Immature natural killer cell (primary cell): ENCODE measurements at places on chromosomes 1 and 21. TPM values are rescaled to one million over a fixed set of nuclear protein-coding genes. Genes with fewer than 3 reads are reported as not detected.

- peaks cover 6% of the 10 kb centered on the region for H3K36me3 ChIP-seq
- no peaks in the 10 kb centered on the region for H3K4me1 ChIP-seq
- H3K4me3 ChIP-seq: no peak overlapping the region
- DNase-seq: no peak
- H3K27ac ChIP-seq: no peak overlapping the region
Measured at GRCh38 chr1:200381256-200381984, 28.4 kb downstream of the ZNF281 start.

DNA sequence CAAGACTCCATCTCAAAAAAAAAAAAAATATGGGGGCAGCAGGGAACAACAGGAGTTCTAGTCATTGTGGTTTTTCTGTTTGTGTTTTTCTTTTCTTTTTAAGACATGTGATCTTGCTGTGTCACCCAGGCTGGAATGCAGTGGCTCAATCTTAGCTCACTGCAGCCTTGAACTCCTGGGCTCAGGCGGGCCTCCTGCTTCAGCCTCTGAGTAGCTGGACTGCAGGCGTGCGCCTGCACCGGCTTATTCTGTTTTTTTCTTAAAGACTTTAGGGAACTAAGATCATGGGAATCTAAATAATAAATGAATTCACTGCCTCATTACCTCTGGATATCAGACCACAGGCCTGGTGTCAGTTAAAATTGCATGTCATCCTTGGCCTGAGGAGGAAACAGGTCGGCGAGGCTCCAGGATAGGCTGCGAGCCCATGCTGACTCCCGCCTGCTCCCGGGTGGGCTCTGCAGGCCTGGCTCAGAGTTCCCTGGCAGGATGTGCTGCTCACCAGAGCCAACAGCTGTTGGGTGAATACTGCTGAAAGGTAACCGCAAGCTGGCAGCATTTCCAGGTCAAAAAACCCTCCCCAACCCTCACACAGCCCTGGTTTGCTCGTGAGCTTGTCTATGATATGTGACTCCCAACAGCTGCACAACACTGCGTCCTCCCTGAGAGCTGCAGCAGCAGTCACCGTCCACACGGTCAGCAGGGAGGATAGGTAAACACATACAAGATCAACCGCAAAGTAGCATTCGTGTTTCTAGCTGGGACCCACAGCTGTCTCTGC, 58.1 kb downstream of the SCCPDH start:
- H3K4me1 ChIP-seq: peaks cover 17% of the 10 kb centered on the region
- H3K4me3 ChIP-seq: no peak overlapping the region
- H3K27me3 ChIP-seq: no peaks in the 10 kb centered on the region
- no peak overlapping the region for H3K27ac ChIP-seq

- no peak for DNase-seq
- H3K27ac ChIP-seq: no peak overlapping the region
- no peaks in the 10 kb centered on the region for H3K4me1 ChIP-seq
- no peaks in the 10 kb centered on the region for H3K36me3 ChIP-seq
- no peak overlapping the region for H3K4me3 ChIP-seq
- no peaks in the 10 kb centered on the region for H3K27me3 ChIP-seq
Measured at GRCh38 chr1:56255516-56256152, 323.7 kb downstream of the PLPP3 start.

DNA sequence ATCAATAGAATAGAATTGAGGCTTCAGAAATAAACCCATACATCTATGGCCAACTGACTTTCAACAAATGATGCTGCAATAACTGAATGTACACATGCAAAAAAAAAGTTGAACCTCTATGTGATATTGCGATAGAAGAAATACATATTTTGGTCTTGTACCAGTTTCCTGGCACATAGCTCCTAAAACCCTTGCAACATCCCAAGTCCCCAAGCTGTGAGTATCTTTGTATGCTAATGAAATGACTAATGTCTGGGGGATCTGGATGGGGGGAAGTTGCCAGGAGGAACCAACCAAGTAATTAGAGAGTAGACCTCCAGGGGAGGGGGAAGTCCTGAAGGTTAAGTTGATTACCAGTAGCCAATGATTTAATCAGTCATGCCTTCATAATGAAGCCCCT, 24.4 kb downstream of the BLZF1 start:
- peaks cover 7% of the 10 kb centered on the region for H3K4me1 ChIP-seq
- no peak overlapping the region for H3K27ac ChIP-seq
- DNase-seq: no peak
- no peak overlapping the region for H3K4me3 ChIP-seq
- H3K36me3 ChIP-seq: peaks cover 47% of the 10 kb centered on the region
- H3K27me3 ChIP-seq: no peaks in the 10 kb centered on the region

FCER1G gene
- 1,827 TPM for polyA plus RNA-seq
